Right forelimb (tissue), 1 donor: ENCODE measurements at places on chromosomes 6 and 20.
A peak's percentile ranks its signal among the peaks of the same experiment; 100 is the strongest.

DNA sequence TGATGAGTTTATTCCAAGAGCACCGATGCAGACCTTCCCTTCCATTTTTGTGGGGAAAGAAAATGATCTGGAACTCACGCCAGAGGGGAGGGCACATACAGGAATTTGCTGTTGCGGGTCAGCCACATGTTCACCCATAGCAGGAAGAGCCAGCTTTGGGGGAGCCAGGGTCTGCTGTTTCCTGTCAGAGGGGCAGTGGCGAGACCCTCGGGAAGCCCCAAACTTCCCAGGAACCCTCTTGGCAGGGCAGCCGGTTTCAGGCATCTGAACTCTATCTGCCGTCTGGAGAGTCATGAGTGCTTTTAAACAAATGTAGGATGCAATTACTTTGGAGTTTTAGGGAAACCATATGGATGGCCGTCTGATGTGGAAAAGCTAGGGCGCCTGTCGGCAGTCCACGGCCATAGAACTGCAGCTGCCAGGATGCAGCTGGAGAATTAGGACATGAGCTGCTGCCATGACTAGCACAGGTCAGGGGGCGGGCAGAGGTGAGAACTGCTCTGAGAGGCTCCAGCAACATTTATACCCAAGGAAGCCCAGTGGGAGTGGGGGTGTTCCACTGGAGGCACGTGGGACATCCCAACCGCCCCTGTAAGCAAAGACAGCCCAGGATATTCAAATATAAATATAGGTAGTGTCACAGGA, 14.8 kb upstream of the SERPINB9 start:
- no peak for DNase-seq

DNA sequence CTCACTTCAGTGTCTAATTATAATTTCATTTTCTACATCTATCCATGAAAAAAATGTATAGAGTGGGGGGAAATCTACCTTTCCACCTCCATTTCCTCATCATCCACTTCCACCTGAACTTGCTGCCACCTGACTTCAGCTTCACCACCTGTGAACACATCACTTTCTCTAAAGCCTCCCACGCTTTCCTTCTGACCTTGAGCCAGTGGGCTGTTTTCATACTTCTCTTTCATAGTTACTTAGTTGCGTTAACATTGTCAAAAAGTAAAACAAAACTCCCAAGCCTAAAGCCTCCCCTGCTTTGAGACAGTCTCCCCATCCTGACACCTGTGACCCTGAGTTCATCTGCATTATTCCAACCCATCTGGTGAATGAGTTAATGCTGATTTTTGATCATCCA, 47.3 kb downstream of the KLHL31 start:
- no peak for DNase-seq

GRCh38 chr6:166619912-166620311, 7.1 kb downstream of the RPS6KA2 start:
- DNase-seq: peak; percentile 61

DNA sequence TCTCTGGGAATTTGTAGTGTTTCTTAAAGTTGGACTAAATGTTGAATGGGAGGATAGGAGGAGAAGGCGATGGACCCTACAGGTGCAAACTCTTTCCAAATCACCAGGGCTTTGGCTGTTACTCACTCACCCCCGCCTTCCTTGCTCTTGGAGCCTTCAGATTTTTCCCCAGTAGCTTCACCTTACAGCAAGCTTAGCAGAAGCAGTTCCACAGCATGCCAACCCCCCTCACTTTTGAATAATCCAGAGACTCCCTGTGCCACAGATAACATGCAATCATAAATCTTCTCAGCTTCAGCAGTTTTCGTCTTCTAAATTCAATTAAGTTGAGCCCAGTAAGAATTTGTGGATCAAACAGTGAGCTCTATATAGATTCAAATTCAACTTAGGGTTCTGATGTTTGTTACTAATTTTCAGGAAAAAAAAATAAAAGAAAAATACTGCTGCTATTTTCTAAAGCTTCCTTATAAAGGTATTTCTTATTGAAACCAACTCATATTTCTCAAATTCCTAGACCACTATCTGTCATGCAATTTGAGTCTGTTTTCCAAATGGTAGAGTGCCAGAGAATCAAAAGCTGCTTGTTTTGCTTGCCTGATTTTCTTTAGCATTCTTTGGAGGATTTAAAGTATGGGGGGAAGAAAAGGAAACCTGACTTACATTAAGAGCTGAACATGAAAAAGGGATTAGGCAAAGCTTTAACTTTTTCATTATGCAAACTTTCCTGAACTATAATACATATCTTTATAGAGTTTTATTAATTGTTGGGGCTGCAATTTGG, 166.4 kb downstream of the EYA4 start:
- no peak for DNase-seq

GRCh38 chr6:13485923-13486562, 1.4 kb downstream of the GFOD1 start:
- peak; percentile 75 for DNase-seq

- DNase-seq: no peak
Observed at GRCh38 chr20:1710484-1710883, 52.9 kb upstream of the SIRPG start.

GRCh38 chr6:165584541-165584940, 78.5 kb downstream of the PDE10A start:
- no peak for DNase-seq

DNA sequence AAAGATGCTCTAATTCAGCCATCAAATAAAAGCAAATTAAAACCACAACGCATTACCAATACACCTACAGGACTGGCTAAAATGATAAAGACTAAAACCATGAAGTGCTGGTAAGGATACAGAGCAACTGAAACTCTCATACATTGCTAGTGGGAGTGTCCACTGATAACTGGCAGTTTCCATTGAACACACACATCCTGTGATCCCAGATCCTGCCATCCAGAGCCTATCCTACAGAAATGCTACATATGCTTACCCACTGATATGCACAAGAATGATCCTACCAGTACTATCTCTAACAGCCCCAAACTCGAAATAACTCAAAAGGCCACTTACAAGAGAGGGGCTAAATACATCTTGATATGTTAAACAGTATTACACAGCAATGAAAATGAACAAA, 81.0 kb downstream of the FYN start:
- DNase-seq: no peak

DNA sequence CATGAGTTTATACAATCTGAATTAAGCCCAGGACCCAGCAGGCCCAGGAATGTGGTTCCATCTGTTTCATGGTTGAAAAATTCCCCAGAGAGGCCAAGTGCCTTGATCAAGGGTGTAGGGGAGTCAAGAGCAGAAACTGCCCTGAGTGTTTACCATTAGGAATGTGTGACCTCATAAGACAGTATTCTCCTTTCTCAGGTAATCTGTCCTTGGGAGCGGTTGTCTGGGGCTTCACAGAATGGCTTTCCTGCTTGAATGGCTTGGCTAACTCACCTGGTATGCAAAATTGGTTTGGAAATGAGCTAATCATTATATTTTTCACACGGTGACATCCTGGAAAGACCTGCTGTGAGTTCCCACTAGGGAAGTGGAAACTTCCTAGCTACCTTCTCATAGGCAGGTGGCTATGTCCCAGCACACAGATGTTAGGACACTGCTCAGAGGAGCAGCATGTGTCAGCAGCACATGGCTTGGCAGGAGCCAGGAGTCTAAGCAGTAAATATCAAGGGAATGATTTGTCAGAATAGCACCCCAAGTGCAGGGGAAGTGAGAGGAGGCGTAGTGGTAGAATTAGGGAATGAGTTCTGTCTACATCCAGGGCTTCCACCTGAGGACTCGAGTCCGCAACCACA, 17.7 kb downstream of the CLIC5 start:
- DNase-seq: no peak

- no peak for DNase-seq
Observed at GRCh38 chr6:73885393-73885792, 189.4 kb downstream of the CD109 start.

DNA sequence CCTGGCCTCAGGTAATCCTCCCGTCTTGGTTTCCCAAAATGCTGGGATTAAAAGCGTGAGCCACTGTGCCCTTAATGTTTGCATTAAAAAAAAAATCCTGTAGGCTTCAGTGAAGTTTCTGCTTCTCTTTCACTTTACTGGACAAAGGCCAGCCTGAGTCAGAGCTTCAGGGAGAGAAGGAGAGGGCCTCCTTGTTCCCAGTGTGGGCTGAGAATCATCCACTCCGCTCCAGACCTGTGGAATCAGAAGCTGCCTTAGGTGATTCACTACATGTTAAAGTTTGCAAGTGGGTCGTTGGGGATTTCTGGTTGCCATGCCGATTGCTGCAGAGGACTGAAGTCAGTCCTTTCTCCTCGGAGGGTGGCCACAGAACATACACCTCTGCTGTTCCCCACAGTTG, 113.3 kb upstream of the EEF1E1 start:
- no peak for DNase-seq

GRCh38 chr20:4810426-4811019, 88.8 kb downstream of the PRND start:
- no peak for DNase-seq

DNA sequence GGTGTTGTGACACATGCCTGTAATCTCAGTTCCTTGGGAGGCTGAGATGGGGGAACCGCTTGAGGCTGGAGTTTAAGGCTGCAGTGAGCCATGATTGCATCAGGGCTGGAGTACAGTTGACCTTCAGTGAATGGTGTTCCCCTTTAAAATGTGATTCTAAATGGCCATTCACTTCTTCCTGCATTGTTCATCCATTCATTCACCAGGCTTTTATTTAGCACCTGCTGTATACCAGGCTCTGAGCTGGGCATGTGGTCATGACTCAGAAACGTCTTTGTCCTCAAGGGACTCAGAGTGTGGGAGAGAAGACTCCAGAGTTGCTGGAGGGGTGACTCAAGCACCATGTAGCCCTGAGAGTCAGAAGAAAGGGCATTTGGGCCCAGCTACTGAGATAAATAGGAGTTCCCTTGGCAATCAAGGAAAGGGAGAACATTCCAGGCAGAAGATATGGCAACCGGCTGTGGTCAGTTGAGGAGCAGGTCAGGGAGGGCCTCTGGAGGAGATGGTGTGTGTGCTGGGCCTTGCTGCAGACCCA, 101.1 kb downstream of the DLGAP4 start:
- DNase-seq: no peak

- DNase-seq: no peak
Observed at GRCh38 chr6:136992113-136992512, 52.7 kb downstream of the IL20RA start.

GRCh38 chr20:30419466-30419865, 838.0 kb upstream of the DEFB115 start:
- DNase-seq: no peak

- no peak for DNase-seq
Observed at GRCh38 chr6:136500414-136500813, 49.8 kb downstream of the MAP7 start.

DNA sequence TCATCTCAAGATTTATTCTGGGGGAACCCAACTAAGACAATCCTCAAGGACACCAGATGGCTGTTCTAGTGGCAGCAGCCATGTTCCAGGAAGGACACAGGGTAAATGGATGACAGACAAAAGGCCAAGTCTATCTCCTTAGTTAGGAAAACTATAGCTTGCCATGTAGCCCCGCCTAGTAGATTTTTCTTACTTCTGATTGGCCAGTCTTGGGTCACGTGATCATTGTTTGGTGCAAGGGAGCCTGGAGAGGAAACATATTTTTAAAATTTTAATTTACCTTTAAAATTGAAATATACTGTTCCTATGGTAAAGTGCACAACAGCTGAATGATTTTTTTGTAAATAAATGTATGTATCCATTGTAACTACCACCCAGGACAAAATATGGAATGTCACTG, 4.4 kb upstream of the KCNS1 start:
- no peak for DNase-seq

DNA sequence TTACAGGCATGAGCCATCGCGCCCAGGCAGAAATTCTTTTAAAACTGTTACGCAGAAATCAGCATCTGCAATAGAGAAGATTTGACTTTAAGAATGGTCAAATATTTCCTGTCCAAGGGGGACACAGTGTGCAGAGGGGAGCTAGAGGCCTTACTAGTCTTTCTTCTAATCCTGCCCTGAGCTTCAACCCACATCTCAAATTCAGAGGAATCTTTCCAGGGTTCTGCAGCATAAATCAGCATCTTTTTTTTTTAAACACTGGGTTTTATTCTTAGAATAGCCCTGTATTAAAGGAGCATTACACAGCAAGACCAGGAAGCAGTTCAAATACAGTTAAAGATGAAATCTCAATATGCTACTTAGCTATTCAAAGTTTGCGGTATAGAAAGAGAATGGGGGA, 81.1 kb downstream of the DTNBP1 start:
- no peak for DNase-seq

GRCh38 chr6:106187424-106187982, 101.4 kb downstream of the PRDM1 start:
- no peak for DNase-seq

- no peak for DNase-seq
Observed at GRCh38 chr20:41123631-41124030, 13.7 kb upstream of the PLCG1 start.

GRCh38 chr6:102229271-102229670, 835.8 kb downstream of the GRIK2 start:
- DNase-seq: no peak

GRCh38 chr20:32970973-32971300, 33.3 kb downstream of the SUN5 start:
- no peak for DNase-seq

DNA sequence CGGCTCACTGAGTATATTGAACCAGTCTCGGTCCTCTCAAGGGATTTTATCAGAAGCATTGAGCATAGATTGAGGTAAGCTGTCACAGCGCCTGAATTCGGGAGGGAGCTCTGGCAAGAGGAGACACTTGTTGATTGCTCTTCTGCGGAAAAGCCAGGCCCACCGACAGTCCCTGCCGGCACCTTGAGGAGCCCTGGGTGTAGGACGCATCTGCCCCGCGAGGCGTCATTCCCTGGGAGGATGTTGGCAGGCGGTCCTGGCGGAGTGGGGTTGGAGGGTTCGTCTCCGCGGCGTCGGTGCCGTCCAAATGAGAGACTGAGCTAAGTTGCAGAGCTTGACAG, 843 bp downstream of the FBXO9 start:
- DNase-seq: no peak

DNA sequence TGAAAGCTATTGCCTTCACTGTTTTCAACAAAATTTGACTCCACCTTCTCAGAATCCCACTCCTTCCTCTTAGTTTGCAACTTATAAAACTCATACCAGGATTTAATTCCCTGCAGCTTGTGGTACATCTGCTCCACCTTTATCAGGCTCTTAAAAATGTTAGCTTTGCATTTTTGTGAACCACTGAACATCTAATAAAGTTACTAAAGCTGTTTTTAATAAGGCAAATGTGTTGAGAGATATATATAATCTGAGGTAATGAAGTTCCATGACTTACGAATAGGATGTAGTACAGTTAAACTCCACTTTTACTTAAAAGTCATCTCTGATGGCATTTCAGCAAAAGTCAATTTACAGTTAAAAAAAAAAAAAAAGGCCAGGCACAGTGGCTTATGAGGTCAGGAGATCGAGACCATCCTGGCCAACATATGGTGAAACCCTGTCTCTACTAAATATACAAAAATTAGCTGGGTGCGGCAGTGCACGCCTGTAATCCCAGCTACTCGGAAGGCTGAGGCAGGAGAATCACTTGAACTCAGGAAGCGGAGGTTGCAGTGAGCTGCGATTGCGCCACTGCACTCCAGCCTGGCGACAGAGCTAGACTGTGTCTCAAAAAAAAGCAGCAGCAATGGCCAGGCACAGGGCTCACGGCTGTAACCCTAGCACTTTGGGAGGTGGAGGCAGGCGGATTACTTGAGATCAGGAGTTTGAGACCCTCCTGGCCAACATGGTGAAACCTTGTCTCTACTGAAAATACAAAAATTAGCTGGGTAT, 106.2 kb downstream of the KIF13A start:
- DNase-seq: no peak
